ENCODE measurements at places on chromosomes 6 and 20.
A peak's percentile ranks its signal among the peaks of the same experiment; 100 is the strongest.

- DNase-seq, result no peak
These were observed 630 bp downstream of the LIME1 start for GRCh38 chr20:63736893-63737694.

DNA sequence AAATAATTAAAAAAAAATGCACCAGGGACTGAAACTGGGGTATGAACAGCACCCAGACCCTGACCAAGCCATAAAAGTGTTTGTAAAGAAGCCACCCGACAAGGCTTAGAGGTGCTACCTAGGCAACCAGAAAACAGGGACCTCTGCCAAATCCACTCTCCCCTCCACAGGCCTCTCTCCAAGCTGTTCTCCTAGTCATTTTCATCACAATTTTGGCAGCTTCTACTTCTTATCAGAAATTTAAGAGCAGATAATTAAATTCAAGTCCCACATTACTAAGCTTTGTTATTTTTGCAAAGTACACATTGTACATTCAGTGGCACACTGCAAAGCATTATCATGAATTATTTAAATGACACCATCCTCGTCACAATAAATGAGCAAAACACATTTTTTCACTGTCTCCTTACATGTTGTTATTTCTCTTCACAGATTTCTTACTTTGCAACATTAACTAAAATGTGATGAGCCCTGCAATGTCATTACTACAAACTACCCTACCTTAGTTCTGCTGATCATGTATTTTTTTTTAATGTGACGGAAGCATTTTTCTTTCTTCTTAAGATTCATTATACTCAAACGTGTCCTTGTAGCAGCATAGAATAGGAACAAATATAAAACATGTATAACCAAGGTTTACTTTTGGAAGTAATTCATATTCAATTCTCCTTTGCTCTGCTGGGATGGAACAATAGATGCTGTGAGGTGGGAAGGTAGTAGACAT, 38.1 kb downstream of the ECT2L start:
- no peak for DNase-seq

- DNase-seq, result no peak
These were observed 2.3 kb upstream of the RAMACL start for GRCh38 chr6:166588691-166589336.

- DNase-seq, result no peak
These were observed 131.1 kb downstream of the UTRN start for GRCh38 chr6:144416244-144416643.

DNA sequence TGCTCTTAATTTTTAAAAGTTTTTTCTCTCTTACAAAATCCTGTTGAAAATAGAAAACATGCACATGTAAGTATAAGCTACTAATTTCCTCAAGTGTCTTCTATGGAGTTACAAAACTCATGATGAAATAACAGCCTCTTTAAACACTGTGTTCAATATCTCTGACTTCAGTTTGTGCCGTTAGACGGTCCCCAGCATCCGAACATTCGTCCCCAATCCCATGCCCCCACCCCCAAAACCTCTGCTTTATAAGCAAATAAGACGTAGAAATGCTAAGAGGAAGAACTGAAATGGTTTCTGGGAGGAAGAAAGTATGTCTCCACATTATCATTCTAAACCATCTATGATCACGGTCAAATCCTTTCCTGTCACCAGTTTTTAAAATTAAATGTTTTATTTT, 31.7 kb upstream of the MYB start:
- no peak for DNase-seq

GRCh38 chr6:35723587-35723986, 13.2 kb upstream of the ARMC12 start:
- no peak for DNase-seq

DNA sequence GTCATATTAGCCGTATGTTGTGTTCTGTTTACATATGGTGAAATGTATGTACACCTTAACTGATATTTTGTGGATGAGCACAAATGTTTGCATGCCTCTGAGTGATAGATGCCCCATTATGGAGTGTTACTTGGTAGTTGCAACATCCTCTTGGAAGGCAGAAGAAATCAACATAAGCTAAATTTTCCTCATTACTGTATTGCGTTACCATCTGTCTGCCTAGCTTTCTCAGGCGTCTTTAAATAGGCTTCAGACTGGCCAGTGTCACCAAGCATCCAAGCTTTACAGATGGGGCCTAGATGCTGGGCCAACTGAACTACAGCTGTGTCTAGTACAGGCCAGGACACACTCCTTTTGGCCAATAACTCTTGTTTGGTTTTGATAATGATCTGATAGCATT, 250.6 kb downstream of the SAMD5 start:
- no peak for DNase-seq

- peak; percentile 19 for DNase-seq
These were observed 213.5 kb upstream of the SULF2 start for GRCh38 chr20:47998736-47999135.

DNA sequence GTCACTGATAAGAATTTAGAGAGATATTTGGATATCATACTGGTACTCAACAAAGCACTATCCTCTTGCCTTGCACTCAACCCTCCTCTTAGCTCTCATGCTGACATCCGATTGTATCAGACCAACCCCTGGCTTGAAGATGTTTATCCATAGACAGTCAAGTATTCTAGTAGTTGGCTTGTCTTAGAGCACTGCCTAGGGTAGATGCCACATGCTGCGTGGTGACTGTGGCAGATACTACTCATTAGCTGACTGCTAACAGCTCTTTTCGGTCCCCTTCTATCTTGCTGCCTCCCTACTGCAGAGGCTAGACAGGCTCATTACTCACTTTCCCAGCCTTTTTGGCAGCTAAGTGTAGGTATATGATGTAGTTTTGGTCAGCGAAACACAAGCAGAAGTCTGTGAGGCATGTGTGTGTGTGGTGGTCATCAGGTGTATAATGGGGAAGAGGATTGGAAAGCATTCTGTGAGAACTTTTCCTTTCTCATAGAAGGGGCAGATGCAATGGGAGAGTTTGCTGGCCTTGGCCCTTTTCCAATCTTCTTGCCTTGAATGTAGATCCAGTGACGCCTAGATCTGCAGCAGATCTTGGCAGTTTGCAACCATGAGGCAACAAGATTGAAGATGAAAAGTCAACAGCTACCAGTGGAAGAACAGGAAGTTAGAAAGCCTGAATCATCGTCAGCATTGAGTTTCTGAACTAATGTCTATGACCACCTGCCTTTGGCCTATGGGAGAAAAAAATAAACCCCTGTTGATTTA, 4.4 kb upstream of the IFNGR1 start:
- DNase-seq, result no peak

GRCh38 chr20:41038878-41039404, 10.3 kb downstream of the TOP1 start:
- no peak for DNase-seq

- DNase-seq, result no peak
These were observed 118.0 kb downstream of the B3GAT2 start for GRCh38 chr6:70838907-70839285.

DNA sequence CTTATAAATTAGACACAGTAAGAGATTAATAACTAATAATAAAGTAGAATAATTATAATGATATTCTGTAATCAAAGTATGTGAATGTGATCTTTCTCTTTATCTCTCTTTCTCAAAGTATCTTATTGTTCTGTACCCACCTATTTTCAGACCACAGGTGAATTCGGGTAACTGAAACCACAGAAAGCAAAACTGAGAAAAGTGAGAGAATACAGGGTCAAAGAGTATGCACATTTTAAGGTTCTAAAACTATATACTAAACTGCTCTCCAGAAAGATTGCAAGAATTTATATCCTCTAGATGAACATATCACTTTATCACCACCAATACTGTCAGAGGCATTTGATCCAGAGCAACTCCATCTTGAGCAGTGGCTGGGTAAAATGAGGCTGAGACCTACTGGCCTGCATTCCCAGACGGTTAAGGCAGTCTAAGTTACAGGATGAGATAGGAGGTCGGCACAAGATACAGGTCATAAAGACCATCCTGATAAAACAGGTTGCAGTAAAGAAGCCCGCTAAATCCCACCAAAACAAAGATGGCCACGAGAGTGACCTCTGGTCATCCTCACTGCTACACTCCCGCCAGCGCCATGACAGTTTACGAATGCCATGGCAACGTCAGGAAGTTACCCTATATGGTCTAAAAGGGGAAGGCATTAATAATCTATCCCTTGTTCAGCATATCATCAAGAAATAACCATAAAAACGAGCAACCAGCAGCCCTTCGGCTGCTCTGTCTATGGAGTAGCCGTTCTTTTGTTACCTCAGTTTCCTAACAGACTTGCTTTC, 211.3 kb downstream of the PTPRT start:
- no peak for DNase-seq

DNA sequence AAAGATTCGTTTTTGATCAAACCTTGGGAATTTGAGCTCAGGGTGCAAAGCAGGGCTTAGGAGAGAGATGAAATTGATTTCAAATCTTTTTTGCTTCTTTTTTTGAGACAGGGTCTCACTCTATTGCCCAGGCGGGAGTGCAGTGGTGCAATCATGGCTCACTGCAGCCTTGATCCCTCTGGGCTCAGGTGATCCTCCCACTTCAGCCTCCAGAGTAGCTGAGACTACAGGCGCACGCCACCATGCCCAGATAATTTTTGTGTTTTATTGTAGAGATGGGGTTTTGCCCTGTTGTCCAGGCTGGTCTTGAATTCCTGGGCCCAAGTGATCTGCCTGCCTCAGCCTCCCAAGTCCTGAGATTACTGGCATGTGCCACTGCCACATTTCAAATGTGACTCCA, 58.7 kb downstream of the DOK5 start:
- DNase-seq, result no peak

DNA sequence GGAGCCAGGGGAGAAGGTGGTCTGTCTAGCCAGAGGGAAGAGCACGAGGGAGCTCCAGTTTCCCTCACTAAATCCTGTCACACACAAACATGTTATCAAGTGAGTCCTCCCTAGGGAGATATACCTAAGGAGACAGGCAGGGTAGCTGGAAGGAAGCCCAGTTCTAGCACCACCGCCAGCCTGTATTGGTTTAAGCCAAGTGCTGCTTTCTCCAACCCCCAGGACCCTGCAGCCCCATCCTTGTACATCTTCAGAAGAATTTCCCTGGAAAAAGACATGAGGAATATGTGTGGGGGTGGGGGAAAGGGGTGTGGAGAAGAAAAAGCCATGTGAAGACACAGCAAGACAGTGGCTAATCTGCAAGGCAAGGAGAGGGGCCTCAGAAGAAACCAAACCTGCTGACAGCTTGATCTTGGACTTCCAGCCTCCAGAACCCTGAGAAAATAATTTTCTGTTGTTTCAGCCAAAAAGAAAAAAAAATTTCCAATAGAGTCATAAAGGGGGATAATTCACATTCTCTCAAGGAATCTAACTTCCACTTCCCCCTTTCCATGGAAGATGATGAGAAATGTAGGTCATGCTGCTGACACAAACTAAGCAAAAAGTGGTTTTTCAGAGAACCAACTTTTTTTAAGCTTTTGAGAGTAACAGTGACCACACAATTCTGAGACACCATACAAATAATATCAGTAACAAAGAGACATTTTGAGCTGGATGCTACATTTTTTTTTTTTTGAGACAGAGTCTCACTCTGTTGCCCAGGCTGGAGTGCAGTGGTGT, 103.2 kb upstream of the PRDM1 start:
- DNase-seq, result no peak

Data from mesothelial cell of epicardium (in vitro differentiated cells).